ENCODE measurements at places on chromosomes 1 and 21.

DNA sequence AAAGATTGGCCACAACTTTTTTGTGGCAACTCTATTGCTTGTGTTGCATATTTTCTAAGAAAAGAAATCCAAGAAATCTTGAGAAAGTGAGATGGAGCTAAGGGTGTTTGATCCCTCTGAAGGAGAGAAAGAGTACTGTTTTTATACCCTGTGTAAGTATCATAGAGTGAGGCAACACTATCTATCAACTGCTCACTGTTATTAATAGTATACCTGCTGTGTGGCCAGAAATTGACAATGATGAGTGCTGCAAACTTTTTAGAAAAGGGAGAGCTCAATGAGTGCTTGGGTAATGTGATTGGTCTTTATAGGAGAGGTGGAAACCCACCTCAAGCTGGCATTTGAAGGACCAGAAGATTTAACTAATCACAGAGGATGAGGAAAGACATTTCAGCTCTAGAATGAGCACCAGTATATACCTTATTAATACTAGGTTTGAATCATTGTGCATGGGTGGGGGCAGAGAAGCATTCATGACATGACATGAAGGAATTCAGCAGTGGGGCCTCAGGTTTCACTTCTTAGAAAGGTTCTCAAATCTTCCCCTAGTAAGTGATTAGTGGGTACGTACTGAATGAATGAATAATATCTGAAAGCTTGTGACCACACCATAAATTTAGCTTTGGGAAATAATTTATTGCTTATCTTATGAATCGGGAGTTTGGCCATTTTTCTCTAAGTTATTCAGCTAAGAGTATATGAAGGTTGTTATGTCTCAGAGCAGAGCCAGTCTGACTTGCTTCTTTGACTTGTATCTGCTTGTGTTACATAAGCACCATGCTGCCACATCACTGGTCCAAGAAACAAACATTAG lies 169.2 kb upstream of the SGIP1 start:
- DNase-seq, result no peak

GRCh38 chr1:202304375-202304774 lies 37.4 kb downstream of the UBE2T start:
- DNase-seq, result no peak

DNA sequence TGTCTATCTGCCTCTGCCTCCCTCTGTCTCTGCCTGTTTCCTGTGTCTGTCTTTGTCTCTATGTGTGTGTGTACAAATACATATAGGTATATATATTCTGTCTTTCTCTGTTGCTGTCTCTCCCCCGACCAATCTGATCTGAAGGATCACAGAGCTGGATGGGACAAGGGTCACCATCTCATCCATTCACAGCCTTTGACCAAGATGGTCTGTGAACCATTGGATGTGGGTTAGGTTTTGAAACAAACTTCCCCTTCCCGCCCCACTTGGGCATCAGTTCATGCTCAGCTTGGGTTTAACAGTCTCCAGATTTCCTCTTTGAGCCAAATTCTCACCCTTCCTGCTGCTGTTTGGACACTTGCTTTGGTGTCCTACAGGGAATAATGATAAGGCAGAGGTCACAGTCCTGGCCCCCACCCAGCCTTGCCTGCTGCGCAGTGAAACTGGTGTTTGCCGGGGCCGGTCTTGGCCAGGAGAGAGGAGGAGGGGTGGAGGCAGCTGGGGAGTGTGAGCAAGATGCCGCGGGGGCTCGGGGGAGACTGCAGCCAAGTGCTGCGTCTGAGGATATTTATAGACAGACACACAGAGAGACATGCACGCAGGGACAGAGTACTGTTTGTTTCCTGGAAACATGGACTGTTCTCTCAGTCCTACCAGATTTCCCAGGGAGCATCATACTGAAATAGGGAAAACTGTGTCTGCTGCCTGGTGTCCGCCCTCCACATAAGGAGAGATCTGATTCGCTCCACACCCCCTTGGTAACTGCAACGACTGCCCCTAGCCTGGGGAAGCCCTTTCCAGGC lies 27.0 kb upstream of the BTG2 start:
- DNase-seq, result no peak

GRCh38 chr1:113943028-113943811 lies 14.1 kb downstream of the HIPK1 start:
- DNase-seq, result no peak

DNA sequence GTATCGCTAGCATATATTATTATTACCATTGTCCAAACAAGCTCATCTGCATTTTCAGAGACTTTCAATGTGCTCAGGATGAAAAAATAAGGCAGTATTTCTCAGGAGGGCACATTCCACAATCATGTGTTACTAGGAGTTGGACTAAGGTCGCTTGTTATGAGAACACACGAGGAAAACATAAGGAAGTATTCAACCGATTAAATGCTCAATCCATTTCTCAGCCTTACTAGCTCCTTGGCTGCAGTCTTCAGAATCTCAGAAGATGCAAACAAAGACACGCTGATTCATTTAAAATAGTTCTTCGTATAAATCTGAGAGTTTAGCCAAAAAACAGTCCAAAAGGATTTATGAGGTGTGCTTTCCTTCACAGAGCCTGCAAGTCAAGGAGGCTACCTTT lies 82.0 kb upstream of the JAK1 start:
- no peak for DNase-seq

- no peak for DNase-seq
Observed at GRCh38 chr1:20964540-20965484, 177.7 kb upstream of the HP1BP3 start.

- no peak for DNase-seq
Observed at GRCh38 chr1:23614032-23614660, 54.8 kb upstream of the ID3 start.

- DNase-seq, result no peak
Observed at GRCh38 chr21:42405064-42406013, 1.6 kb downstream of the UBASH3A start.

- DNase-seq, result no peak
Observed at GRCh38 chr1:203153051-203153988, 22.3 kb downstream of the MYBPH start.

GRCh38 chr1:157595356-157595755 lies 2.5 kb downstream of the FCRL4 start:
- no peak for DNase-seq

- DNase-seq, result no peak
Observed at GRCh38 chr1:222923506-222923905, 108.7 kb downstream of the DISP1 start.
